Stomach (tissue), 19 donors: ENCODE measurements at places on chromosomes 2 and 18. TPM values are rescaled to one million over a fixed set of nuclear protein-coding genes. Genes with fewer than 3 reads are reported as not detected.

Gene IL1RN
- 220 TPM for polyA plus RNA-seq

Gene AP1S3
- polyA plus RNA-seq, result 6.3 TPM

Gene IKZF2
- polyA plus RNA-seq, result 0.56 TPM

Gene CDCA7
- polyA plus RNA-seq, result 13.0 TPM

Gene UNC80
- 0.12 TPM for polyA plus RNA-seq
